ENCODE measurements at places on chromosomes 12 and 14. TPM values are rescaled to one million over a fixed set of nuclear protein-coding genes. Genes with fewer than 3 reads are reported as not detected.
A peak's percentile ranks its signal among the peaks of the same experiment; 100 is the strongest.

DNA sequence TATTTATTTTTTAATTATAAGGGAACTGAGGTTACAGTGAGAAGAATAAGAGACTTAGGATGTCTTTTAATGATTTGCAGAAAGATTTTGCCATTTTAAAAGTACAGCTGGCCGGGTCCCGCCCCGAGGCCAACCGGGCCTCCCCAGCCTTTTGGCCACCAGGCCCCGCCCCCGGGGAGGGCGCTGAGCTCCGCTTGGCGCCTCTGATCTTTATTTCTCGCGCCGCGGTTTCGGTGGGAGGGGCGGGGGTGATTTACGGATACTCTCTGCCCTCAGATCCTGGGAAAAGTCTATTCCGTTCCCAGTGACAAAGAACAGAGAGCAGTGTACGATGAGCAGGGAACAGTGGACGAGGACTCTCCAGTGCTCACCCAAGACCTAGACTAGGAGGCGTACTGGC, 17.7 kb downstream of the ZFYVE26 start:
- no peak for DNase-seq

CELA1 gene
- total RNA-seq, result not detected

DNA sequence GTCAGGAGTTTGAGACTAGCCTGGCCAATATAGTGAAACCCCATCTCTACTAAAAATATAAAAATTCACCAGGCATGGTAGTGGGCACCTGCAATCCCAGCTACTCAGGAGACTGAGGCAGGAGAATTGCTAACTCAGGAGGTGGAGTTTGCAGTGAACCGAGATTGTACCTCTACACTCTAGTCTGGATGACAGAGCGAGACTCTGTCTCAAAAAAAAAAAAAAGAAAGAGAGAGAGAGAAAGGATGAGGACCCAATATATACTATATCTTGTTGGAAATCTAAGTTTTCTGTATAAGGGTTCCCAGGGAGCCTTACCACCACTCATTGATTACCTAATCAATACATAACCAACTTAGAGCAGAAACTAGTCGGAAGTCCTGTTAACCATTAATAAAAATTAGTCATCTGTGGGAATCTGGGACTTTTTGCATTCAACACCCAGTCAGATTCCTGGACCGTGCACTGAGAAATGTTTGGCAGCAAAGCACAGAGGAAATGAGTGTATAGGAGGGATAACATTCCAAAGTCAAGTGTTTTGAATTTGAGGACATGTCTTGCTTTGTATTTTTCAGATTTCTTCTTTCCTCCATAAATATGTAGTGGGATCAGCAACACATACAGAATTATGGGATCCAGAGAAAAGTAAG, 44.8 kb upstream of the NR2C1 start:
- peak; percentile 93 for DNase-seq

GRCh38 chr12:24864796-24865125, 84.1 kb downstream of the BCAT1 start:
- no peak for DNase-seq

DNA sequence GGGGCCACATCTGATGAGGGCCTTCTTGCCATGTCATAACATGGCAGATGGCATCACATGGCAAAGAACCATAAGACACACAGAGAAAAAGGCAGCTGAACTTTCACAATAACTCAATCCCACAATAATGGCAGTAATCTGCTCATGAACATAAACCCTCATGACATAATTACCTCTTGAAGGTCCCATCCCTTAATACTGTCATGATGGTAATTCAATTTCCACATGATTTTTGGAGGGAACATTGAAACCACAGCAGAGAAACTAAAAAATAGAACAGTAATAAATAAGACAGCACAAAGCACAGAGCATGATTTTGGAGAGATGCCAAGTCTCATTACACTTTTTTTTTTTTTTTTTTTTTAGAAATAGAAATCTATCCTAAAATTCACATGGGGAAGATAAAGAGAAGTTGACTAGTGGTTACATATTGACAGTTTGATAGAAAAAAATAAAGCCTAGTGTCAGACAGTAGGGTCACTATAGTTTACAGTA, 61.8 kb upstream of the ATF7IP start:
- no peak for DNase-seq

CCDC197 gene
- not detected for total RNA-seq

SIX6 gene
- not detected for total RNA-seq

- DNase-seq, result no peak
These were observed 241.0 kb upstream of the TBX3 start for GRCh38 chr12:114924946-114925475.

DNA sequence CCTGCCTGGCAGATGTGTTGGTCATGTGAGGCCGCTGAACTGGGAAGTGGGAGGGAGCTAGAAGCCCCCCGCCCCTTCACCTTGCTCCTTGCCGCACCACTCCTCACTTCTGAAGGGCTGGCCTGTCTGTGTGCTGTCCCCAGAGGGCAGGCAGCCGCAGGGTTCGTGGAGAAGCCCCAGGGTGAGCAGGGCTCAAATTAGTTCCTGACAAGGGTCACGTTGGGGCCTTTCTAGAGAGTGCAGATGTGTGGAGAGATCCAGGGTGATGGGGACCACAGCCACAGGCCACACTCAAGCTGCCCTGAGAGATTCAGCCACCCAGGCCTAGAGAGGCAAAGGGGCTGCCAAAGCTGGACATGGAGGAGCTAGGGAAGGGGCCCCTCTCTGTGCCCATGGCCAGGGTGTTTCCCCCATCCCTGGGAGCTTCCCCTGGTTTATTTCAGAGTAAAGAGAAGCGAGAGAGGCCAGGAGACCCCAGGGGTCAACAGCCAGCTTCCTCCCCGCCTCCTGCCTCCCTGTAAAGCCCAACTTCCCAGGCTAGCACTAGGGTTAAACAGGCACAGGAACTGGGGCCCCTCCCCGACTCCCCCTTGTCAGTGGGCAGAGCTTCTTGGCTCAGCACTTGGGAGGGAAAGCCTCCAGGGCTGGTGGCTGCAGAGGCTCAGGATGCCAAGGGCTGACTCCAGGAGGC, 16.2 kb downstream of the SLC25A29 start:
- DNase-seq, result no peak

DNA sequence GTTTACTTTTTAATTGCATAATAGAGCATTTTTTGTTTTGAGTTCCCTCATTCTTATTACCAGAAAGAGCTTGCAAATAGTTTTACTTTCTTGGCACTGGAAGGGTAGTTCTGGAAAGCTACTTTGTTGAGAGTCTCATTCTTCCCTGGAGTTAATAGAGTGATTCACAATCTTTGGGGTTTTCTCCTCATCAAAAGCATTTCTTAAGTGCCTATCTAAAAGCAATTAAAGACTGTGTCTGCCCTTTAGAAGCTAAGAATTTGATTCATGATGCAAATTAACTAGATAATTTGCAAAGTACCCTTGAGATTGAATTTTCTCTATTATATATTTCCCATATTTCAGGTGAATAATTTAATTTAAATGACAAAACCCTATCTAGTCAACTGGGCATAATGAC, 8.1 kb upstream of the BMAL2 start:
- DNase-seq, result peak; percentile 45

- DNase-seq, result peak; percentile 89
These were observed 105.8 kb downstream of the AVPR1A start for GRCh38 chr12:63045020-63045860.

GRCh38 chr12:3269594-3269993, 192.4 kb downstream of the TSPAN9 start:
- DNase-seq, result no peak

GRCh38 chr14:93220509-93220908, 13.5 kb downstream of the UBR7 start:
- no peak for DNase-seq

RPS6KL1 gene
- 0.09 TPM for total RNA-seq

GRCh38 chr12:95096852-95097251, 23.4 kb upstream of the NR2C1 start:
- peak; percentile 93 for DNase-seq

STAB2 gene
- 0.08 TPM for total RNA-seq

DNA sequence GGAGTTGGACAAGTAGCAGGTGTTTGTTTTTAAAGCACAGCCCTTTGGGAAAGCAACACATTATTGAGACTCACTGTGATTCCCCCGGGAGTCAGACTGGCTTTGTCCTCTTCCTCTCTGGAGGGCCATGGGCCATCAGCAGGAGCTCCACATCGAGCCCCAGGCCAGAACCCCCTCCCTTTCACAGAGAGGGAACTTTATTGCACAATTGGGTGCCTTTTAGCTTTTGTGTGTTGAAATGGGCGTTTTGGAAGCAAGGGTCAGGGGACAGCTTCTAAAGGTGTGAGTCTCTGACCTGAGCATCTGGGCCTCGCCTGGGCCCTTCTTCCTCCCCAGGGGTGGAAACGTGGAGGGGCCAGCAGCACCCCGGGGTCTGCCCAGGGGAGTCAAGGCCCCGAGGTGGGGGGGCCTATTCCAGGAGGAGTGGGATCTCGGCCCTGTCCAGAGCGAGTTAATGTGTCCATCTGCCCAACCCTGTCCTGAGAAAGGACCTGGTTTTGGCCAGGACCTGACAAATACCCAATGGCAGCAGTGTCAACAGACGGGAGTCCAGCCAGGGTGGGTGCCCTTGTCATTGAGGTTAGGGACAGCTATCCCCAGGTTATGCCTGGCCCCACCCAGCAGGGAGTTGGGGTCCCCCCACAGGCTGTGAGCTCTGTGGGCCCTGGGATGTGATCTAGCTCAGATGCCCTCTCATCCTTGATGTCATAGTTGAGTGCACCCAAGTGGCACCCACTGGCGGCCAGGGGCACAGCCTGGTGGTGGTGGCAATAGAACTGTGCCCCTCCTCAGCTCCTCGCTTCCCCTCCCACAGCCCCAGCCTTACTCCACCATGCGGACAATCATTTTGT, 37.1 kb downstream of the SLC8B1 start:
- no peak for DNase-seq

CAPRIN2 gene
- 82.2 TPM for total RNA-seq

DNA sequence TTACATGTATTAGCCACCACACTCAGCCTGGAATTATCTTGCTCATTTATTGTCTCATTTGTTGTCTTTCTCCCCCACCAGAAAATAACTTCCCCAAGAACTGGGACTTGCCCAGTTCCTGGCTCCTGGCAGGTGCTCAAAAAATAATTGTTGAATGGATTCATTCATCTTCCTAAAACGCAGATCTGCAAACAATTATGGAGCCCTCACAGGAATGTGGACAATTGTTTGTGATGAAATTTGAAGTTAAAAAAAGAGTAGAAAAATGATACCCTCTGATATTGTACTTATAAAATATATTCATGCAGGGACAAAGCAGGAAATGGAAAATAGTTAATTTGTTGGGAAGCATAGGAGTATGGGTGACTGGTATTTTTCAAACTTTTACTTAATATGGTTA, 60.7 kb upstream of the MAP1LC3B2 start:
- DNase-seq, result peak; percentile 81

DNA sequence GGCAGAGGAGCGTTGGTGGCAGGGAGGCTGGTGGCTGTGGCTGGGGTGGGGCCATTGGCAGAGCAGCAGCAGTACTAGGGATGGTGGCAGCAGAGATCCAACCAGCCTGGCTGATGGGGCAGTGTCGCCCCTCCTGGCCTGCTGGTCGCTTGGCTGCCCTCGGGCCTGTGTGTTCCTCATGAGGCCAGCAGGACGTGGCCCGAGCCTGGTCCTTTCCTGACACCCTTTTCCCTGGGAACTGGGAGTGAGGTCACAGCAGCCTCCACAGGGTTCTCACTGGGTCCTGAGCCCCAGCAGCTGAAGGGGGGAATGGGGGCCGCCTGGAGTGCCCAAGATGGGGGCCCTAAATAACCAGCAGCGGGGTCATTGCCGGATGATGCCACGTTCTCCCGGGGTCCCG, 46.1 kb downstream of the KIF26A start:
- DNase-seq, result no peak

SLC6A15 gene
- total RNA-seq, result 8.9 TPM

DNA sequence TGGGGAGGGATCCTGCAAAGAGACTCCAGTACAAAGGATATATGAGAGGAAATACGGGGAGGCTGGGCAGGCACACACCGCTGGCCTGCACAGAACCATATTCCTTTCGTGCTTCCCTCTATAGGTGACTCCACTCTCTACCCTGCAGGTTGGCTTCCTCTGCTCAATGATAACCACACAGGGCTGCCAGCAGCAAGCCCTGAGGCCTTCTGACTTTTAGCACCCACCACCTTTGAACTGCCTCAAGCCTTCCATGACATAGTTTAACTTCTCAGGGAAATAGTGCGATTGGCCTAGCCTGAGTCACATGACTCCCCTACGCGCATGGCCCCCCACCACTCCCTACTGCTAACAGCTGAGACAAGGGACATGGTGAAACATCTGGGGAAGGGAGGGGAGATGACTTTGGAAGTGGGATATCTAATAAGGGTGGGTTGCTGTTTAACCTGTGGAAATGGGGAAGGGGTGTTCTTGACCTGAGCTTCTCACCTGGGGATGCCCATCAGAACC, 3.0 kb upstream of the FOXN3 start:
- DNase-seq, result no peak

DNA sequence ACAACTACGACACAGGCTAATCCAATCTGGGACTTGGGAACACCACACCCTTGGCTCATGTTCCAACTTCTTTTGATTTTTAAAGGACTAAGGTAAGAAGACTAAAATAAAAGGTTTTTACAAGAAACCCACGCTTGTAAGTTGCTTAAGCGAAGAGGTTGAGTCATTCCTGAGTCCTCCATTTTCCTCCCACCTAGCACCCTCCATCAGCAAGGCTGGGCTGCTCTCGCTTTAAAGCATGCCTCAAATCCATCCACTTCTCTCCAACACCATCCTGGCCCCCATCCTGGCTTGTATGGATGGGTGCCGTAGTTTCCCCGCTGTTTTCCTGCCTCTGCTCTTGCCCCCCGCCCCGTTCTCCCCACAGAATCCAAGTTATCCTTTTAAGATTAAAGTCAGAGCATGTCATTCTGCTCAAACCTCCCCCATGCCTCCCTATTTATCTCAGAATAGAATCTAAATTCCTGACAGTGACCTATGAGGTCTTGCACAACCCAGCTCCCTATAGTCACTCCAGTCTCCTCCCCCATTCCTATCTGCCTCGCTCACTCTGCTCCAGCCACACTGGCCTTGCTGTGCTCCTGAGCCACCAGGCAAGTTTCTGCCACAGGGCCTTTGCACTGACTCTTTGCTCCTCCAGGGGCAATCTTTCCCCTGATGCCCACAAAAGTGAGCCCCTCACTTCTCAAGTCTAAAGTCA, 34.5 kb downstream of the SCARB1 start:
- peak; percentile 86 for DNase-seq

DNA sequence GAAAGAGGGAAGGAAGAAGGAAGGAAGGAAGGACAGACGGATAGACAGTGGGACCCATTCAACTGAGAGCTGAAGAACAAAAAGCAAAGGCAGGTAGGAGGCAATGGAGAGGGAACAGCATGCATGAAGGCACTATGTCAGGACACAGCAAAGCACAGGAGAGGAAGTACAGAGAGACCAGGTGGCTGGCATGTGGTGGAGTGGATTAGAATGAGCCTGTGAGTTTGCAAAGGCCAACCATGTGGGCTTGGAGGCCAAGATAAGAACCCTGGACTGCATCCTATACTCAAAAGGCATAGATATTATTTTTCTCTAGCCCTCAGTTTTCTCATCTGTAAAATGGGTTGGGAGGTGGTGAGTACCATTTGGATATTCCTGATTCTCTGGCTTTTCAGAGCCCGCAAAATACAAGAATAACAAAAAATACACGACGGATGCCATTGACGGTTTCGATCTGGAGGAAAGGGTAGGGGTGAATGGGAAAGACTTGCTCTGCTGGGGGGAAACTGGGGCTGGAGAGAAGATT, 102.9 kb downstream of the WSCD2 start:
- no peak for DNase-seq
